Thoracic aorta endothelial cell (primary cell): ENCODE measurements at places on chromosomes 13 and 19. TPM values are rescaled to one million over a fixed set of nuclear protein-coding genes. Genes with fewer than 3 reads are reported as not detected.

The KLK2 gene
- not detected in 2 replicates for total RNA-seq

The CCDC8 gene
- total RNA-seq = 0.13 and 0.36 TPM in 2 replicates

The REXO1 gene
- total RNA-seq = 24.3 and 31.5 TPM in 2 replicates

The RFX2 gene
- 6.3 and 6.4 TPM in 2 replicates for total RNA-seq

The ZNF677 gene
- 23.1 and 23.8 TPM in 2 replicates for total RNA-seq

The COX7A1 gene
- total RNA-seq = 2.4 and 4.5 TPM in 2 replicates

The DACH1 gene
- 7.3 and 7.8 TPM in 2 replicates for total RNA-seq

The RHPN2 gene
- 3.1 and 4.7 TPM in 2 replicates for total RNA-seq

The RPL13A gene
- total RNA-seq = 1,873 and 2,063 TPM in 2 replicates

The PRRG2 gene
- total RNA-seq = 1.9 and 3.1 TPM in 2 replicates

The IGFL3 gene
- not detected in 2 replicates for total RNA-seq

The KLK3 gene
- not detected in 2 replicates for total RNA-seq

The NOTCH3 gene
- 0.22 and 0.80 TPM in 2 replicates for total RNA-seq

The APC2 gene
- 0.07 and 0.13 TPM in 2 replicates for total RNA-seq

The CLEC17A gene
- total RNA-seq = not detected in 2 replicates

The DOCK9 gene
- total RNA-seq = 438 and 511 TPM in 2 replicates

The FRY gene
- 37.4 and 62.5 TPM in 2 replicates for total RNA-seq

The PINLYP gene
- 0.22 and 0.27 TPM in 2 replicates for total RNA-seq
